GM13977 (cell line): ENCODE measurements at places on chromosomes 2 and 18.
A peak's percentile ranks its signal among the peaks of the same experiment; 100 is the strongest.

DNA sequence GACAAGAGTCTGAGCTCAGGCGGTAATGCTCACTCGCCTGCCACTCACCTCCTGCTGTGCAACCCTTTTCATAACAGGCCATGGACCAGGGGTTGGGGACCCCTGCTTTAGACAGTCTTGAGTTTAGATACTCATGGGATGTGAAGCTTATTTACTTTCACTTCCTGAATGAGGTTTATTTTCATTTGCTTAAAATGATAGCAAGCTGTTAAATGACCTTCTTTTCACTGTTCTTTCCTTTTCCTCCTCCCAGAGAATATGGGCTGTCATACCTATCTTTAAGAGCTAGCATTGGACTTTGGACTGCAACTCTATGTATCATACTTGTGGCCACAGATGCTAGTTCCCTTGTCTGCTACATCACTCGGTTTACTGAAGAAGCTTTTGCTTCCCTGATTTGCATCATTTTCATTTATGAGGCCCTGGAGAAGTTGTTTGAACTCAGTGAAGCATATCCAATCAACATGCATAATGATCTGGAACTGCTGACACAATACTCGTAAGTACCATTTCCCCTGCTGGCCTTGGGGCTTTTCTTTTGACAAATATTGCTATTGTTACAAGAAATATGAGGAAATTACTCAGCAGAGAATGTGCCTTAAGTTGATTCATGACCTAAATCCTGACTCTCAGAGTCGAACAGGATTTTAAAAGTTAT, 168.5 kb downstream of the DPP4 start:
- peak; percentile 24 for DNase-seq

GRCh38 chr2:158603986-158604385, 147.2 kb downstream of the PKP4 start:
- no peak for DNase-seq

- peak; percentile 47 for DNase-seq
Observed at GRCh38 chr2:68837164-68837860, 33.9 kb downstream of the BMP10 start.

- no peak for DNase-seq
Observed at GRCh38 chr2:153145470-153145978, 333.0 kb downstream of the RPRM start.

GRCh38 chr2:42169100-42169873, at the start of gene EML4:
EML4 (plus strand) TSS chr2:42169353; CDS start chr2:42169612, 259 bp downstream.
- peak; percentile 96 for DNase-seq

DNA sequence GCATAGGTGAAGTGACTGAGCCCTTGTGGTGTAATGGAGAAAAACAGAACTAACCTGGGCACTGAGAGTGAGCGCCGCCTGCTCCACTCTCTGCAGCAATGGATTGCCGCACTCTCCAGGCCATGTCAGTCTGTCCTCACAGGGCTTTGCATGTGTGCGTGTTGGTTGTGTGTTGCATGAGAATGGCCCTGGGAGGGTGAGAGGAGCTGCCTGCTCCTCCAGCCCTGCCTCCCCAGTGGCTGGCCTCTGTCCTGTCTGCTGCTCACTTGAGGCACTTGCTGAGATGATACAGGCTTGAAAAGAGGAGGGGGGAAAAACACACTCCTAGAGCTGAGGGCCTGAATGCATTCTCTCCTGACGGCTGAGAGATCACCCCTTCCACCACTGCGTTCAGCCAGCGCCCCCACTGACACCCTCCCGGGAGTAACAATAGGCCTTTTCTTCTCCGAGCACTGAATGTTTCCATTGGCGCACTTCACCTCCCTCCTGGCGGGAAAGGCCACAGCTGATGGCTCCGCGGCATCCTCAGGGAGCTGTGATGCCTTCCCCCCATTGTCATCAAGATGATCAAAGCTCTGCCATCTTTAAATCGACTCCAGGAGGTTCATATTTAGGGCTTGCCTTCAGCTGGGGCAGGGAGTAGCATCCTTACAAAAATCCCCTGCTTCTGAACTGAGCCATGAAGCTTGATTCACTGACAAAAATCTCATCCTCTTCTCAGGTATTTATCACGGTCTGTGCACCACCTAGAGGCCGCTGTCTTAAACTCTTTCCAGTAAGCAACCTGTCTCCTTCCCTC, 49.9 kb upstream of the DAPL1 start:
- peak; percentile 50 for DNase-seq

GRCh38 chr2:84293791-84294380, 165.2 kb downstream of the SUCLG1 start:
- no peak for DNase-seq
